ENCODE measurements at places on chromosomes 11 and 22.
A peak's percentile ranks its signal among the peaks of the same experiment; 100 is the strongest.

GRCh38 chr11:63866211-63866610 is 27.3 kb downstream of the MARK2 start:
- DNase-seq = peak; percentile 90

DNA sequence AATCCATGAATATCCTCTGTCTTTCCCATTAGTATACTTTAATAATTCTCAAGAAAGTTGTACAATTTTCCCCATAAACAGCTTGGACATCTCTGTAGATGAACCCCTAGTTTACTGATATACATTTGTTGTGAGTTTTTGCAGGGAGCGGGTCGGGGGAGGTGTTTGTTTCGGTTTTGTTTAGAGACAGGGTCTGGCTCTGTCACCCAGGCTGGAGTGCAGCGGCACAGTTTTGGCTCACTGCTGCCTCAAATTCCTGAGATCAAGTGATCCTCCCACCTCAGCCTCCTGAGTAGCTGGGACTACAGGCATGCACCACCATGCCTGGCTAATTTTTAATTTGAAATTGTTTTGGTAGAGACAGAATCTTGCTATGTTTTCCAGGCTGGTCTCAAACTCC is 57.6 kb downstream of the IGLL5 start:
- DNase-seq = no peak

GRCh38 chr11:66277471-66278362 is at the start of gene CNIH2:
CNIH2 (plus strand) TSS chr11:66278175; CDS start chr11:66278457, 282 bp downstream.
- DNase-seq = peak; percentile 55

GRCh38 chr11:62172294-62172693 is 17.7 kb upstream of the SCGB1D1 start:
- no peak for DNase-seq

GRCh38 chr11:111829185-111829968 is 42.0 kb downstream of the ALG9 start:
- DNase-seq = no peak

- DNase-seq = peak; percentile 88
Measured at GRCh38 chr11:72813740-72814285, 398 bp upstream of the ATG16L2 start.

DNA sequence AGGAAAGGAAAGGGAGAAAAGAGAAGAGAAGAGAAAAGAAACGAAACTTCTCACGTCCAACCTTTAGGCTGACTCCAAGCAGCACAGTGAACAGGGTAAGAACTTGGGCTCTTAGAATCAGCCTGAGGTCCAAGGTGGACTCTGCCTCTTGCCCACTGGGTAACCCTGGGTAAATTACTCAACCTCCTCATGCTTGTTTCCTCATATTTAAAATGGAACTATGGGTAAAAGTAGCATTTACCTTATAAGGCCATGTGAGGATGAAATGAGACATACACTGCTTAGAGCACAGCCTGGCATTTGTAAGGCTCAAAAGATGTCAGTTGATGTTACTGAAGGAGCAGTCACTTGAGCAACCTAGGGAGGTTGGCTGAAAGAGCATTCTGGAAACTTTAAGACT is 107.9 kb downstream of the C11orf58 start:
- no peak for DNase-seq

DNA sequence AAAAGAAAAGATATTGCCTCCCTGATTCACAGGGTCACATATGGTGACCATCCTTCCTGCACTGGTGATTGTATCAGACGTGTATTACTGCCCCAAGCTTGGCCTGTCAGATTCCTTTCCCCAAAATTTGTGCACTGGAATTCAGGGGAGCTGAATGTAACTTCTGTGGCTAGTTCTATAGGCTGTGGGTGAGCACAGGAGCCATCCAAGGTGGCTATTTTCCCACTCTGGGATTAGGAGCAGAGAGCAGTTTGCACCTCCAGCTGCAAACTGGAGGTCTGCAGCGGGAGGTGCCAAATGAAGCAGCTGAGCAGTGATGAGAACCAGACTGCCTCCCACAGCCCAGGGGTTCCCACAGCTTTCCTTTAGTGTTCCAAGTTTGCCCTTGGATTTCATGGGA is 124.2 kb upstream of the PITPNB start:
- no peak for DNase-seq

DNA sequence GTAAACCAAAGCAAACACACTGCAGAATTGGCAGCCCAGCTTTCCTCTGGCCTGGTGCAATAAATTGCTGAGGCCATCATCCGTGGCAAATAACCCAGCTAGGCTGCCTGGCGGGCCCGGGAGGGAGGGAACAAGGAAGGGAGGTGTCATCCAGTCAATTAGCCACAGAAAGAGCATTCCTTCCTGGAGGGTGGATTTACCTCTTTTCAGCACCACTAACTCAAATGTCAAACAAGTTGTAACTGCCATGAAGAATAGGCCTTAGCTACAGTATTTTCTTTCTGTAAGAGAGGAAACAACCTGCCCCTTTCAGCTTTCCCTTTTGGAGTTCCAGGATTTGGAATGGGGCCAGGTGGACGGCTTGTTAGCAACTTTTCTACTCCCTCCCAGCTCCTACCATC is 163.8 kb upstream of the BDNF start:
- DNase-seq = no peak

GRCh38 chr11:46901156-46901555 is 17.2 kb downstream of the LRP4 start:
- DNase-seq = no peak

- no peak for DNase-seq
Measured at GRCh38 chr11:102309621-102310541, 7.4 kb upstream of the BIRC3 start.

- no peak for DNase-seq
Measured at GRCh38 chr22:20799449-20799848, 25.5 kb downstream of the SERPIND1 start.

- no peak for DNase-seq
Measured at GRCh38 chr11:130652671-130653335, 204.4 kb downstream of the ADAMTS15 start.

DNA sequence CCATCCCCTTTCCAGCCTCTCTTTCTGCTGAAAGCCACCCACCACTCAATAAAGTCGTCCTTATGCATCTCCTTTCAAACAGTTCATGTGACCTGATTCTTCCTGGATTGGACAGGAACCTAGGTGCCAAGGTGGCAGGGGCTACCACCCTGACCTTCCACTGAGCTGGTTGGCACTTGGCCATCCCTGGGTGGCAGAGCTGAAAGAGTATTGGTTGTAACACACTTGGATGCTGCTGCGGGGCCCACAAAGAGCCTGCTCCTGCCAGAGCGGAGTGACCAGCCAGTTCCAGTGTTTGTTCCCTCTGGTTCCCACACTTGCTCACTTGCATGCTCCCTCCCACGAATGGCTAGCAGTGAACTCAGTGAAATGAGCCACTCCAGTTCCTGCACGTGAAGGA is 57.2 kb upstream of the OR4C15 start:
- no peak for DNase-seq

- no peak for DNase-seq
Measured at GRCh38 chr11:13927481-13927880, 35.0 kb upstream of the SPON1 start.

- DNase-seq = no peak
Measured at GRCh38 chr11:114178656-114179055, 117.5 kb upstream of the NNMT start.

- DNase-seq = no peak
Measured at GRCh38 chr11:122248939-122249338, 132.9 kb upstream of the BLID start.

- DNase-seq = no peak
Measured at GRCh38 chr11:70135625-70136059, 57.5 kb downstream of the ANO1 start.

GRCh38 chr11:103108933-103109817 is at the start of gene DYNC2H1:
DYNC2H1 (plus strand) TSS chr11:103109426; CDS start chr11:103109575, 149 bp downstream.
- DNase-seq = peak; percentile 84

- peak; percentile 16 for DNase-seq
Measured at GRCh38 chr11:119509969-119510401, 87.0 kb upstream of the THY1 start.

DNA sequence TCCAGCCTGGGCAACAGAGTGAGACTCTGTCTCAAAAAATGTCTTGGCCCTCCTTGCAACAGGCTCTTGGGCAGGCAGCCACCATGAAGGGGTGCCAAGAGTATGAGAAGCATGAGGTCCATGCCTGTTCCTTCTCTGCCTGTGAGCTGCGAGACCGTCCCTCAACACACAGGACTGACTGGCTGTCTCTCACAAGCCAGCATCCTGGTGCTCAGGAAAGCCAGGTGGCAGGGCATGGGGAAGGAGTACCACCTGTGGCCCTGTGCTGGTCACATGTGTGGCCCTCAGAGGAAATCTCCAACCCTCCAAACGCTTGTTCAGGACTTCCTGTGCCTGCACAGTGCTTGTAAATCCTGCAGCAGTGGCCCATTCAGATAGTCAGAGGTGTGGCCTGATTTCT is 83.2 kb downstream of the ATXN10 start:
- no peak for DNase-seq

DNA sequence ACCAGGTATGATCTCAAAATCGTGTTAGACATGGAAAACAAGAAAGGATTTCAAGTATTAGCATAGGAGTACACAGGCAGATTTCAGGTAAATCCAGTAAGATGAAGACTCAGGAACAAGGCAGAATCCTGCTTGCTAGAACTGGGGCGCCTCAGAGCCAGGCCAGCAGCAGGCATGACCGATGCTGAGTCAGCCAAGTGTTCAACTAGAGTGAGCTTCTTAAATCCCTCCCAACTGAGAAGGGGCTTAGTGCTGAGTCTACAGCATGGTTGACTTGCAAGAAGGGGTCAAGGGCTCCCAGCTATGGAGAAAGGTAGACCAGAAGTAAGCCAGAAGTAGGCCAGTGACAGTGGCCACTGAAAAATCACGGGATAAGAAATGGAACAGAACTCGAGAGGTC is 12.4 kb downstream of the GRAP2 start:
- peak; percentile 22 for DNase-seq

DNA sequence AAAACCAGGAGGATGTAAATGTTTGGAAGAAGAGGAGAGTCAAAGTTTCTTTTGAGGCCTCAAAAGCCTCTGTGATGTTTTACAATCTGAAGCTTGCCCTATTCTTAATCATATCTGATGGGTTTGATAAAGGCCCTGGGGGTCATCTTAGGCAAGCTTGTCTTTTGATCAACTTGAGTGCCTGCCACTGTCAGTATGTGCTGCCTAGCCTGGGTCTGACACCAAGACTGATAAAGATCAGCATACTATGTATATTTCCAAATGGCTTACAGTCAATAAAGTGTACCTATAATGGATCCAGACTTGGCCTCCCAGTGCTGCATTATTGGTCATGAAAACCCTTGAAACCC is 12.7 kb downstream of the EHF start:
- DNase-seq = no peak
